ENCODE measurements at places on chromosomes 7 and 10. TPM values are rescaled to one million over a fixed set of nuclear protein-coding genes. Genes with fewer than 3 reads are reported as not detected.

LIPJ gene
- not detected for total RNA-seq

ASZ1 gene
- not detected for total RNA-seq

DNA sequence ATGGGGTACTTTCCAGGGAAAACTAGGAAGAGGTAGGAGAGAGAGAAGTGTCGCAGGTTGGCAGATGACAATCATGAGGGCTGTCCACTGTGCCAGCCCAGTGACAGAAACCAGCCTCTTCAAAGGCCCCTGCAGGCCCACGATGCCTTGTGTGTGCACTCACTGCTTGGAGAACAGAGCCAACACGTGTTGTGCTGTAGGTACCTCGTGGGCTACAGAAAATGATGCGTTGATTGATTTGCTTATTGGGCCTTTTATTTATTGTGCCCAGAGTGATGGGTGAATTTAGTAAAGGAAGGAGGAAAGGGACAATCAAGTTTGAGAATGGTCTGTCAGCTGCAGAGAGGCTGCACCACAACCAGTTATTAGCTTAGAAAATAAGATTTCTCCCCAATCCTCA is 215.1 kb downstream of the PLXNA4 start:
- H3K27ac ChIP-seq = no peak overlapping the region
- no peak for DNase-seq
- no peaks in the 10 kb centered on the region for H3K36me3 ChIP-seq
- H3K4me1 ChIP-seq = no peaks in the 10 kb centered on the region
- H3K27me3 ChIP-seq = peaks cover 15% of the 10 kb centered on the region
- H3K4me3 ChIP-seq = no peak overlapping the region

DNA sequence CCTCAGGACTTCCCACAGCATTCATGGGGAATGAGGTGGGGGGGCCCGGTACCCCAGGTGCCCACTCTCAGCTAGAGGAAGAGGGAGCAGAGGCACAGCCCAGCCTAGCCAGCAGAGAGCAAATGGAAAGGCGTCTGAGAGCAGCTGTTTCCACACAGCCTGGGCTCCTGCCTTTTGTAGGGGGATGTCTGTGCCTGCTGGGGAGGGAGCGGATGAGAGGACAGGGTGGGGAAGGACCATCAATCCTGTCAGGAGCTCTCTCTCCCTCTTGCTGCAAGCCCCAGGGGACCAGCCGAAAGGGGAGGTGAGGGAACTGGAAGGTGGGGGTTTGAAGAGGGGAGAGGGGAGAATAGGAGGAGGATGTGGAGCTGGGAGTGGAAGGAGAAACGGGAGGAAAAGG is at the start of gene PKD2L1:
Gene PKD2L1 (minus strand): TSS at position 150 of the 400 bp plus-strand sequence. CDS start 125 bp downstream, at position 25.
- no peak within 1 kb of the TSS for H3K27ac ChIP-seq
- H3K4me3 ChIP-seq = no peak within 1 kb of the TSS
- peaks cover 17% of the 10 kb centered on the region for H3K4me1 ChIP-seq
- H3K27me3 ChIP-seq = peaks cover 15% of the 10 kb centered on the region
- H3K36me3 ChIP-seq = no peaks in the 10 kb centered on the region

- DNase-seq = no peak
- H3K36me3 ChIP-seq = peaks cover 25% of the 10 kb centered on the region
- H3K27ac ChIP-seq = no peak overlapping the region
- H3K27me3 ChIP-seq = no peaks in the 10 kb centered on the region
Observed at GRCh38 chr10:3145366-3145765, 27.2 kb downstream of the PITRM1 start.

GRCh38 chr7:12569673-12570072 is 847 bp upstream of the SCIN start:
- DNase-seq = no peak
- H3K27ac ChIP-seq = no peak overlapping the region
- H3K4me1 ChIP-seq = peaks cover 8% of the 10 kb centered on the region
- peak overlapping the region; percentile 78 for H3K4me3 ChIP-seq
- H3K27me3 ChIP-seq = peaks cover 63% of the 10 kb centered on the region

DOCK1 gene
- 0.53 TPM for total RNA-seq

- peaks cover 4% of the 10 kb centered on the region for H3K36me3 ChIP-seq
- H3K4me1 ChIP-seq = no peaks in the 10 kb centered on the region
- H3K27me3 ChIP-seq = peaks cover 38% of the 10 kb centered on the region
- H3K4me3 ChIP-seq = no peak overlapping the region
Observed at GRCh38 chr7:22653951-22654350, 73.0 kb upstream of the IL6 start.

GRCh38 chr10:50280049-50280841 is 28.9 kb upstream of the ASAH2 start:
- H3K4me1 ChIP-seq = no peaks in the 10 kb centered on the region
- no peak for DNase-seq
- no peak overlapping the region for H3K4me3 ChIP-seq

OR2A7 gene
- 2.0 TPM for total RNA-seq

- peaks cover 5% of the 10 kb centered on the region for H3K27me3 ChIP-seq
- DNase-seq = no peak
- H3K36me3 ChIP-seq = no peaks in the 10 kb centered on the region
- H3K27ac ChIP-seq = peak overlapping the region; percentile 65
- peak overlapping the region; percentile 94 for H3K4me3 ChIP-seq
- peaks cover 39% of the 10 kb centered on the region for H3K4me1 ChIP-seq
Observed at GRCh38 chr7:96322373-96322695, 436 bp upstream of the SLC25A13 start.

DNA sequence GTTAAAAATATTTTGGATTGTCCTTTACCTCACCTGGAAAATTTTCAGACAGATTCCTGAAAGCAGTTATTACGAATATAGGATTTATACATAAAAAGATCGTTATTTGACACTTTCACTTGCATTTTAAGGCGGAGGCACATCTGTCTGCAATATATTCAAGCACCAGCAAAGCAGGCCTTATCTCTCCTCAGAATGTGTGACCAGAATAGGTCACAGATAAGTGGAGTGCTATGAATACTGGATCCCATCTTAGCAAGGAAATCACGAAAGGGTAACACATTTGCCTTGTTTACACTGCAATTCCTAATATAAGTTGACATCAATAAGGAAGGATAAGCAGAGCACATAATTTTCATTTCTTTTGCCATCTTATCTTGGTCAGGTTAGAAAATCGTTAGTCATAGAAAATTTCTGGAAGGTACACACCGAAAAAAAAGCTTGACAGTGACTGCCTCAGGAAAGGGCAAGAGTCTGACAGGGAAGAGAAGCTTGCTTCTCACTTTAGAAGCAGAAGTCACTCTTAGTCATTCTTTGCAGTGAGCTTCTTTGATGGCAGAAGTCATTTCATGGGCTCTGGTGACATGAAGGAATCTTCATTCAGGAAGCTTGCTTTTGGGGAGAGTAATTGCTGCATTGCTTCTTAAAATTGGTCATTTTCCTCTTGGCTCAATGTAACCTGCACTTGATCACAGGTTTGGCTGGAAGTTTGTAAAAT is 98.1 kb upstream of the STK17A start:
- peaks cover 9% of the 10 kb centered on the region for H3K27me3 ChIP-seq
- H3K27ac ChIP-seq = no peak overlapping the region
- no peak overlapping the region for H3K4me3 ChIP-seq
- no peak for DNase-seq
- H3K36me3 ChIP-seq = no peaks in the 10 kb centered on the region

- H3K36me3 ChIP-seq = no peaks in the 10 kb centered on the region
- peaks cover 6% of the 10 kb centered on the region for H3K4me1 ChIP-seq
- peaks cover 52% of the 10 kb centered on the region for H3K27me3 ChIP-seq
- no peak for DNase-seq
- H3K4me3 ChIP-seq = no peak overlapping the region
- H3K27ac ChIP-seq = no peak overlapping the region
Observed at GRCh38 chr7:28346256-28346655, 66.1 kb upstream of the CREB5 start.

DNA sequence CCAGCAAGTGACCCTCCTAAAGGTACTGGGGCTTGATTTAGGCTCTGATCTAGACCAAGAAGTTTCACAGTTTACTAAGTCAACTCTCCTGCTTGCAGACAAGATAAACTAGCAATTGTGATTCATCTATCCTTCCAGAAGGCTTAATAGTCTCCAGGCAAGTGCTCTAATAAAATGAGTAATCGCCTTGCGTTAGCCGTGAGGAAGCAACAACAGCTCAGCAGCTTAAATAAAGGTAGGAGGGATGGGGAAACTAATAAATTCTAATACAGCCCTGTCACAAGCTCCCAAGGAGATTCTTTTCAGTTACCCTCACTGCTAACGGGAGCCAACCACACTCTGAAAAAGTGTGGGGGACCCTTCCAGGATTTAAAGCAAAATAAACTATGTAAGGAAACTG is 48.4 kb downstream of the FRMD4A start:
- H3K27ac ChIP-seq = no peak overlapping the region
- H3K4me3 ChIP-seq = no peak overlapping the region
- no peaks in the 10 kb centered on the region for H3K36me3 ChIP-seq
- no peak for DNase-seq

- no peak overlapping the region for H3K27ac ChIP-seq
- DNase-seq = no peak
- H3K27me3 ChIP-seq = peaks cover 21% of the 10 kb centered on the region
- H3K4me3 ChIP-seq = no peak overlapping the region
- no peaks in the 10 kb centered on the region for H3K4me1 ChIP-seq
- no peaks in the 10 kb centered on the region for H3K36me3 ChIP-seq
Observed at GRCh38 chr10:1690086-1690485, 47.2 kb downstream of the ADARB2 start.

DNA sequence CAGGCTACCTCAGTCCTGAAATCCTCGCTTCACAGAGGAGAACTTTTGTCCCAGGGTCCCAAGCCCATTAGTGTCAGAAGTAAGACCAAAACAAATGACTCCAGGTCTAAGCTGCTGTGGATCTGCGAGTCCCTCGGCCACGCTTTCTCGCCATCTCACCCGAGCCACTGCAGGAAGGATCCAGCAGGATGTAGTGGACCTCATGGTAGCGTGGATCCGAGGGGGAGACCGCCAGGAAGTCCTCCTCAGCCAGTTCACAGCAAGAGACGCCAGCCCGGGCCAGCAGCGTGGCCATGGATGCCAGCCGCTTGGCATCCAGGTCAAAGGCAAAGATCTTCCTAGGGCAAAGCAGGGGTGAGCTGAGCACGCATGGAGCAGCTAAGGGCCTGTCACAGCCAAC is 4.6 kb downstream of the NSUN5 start:
- peaks cover 4% of the 10 kb centered on the region for H3K36me3 ChIP-seq
- no peaks in the 10 kb centered on the region for H3K27me3 ChIP-seq
- H3K27ac ChIP-seq = no peak overlapping the region
- no peak for DNase-seq

- no peak for DNase-seq
- H3K27ac ChIP-seq = no peak overlapping the region
- no peak overlapping the region for H3K4me3 ChIP-seq
Observed at GRCh38 chr7:156379324-156380070, 261.1 kb upstream of the RNF32 start.

Data from activated T-cell treated with anti-CD3 and anti-CD28 coated beads, Interleukin-2, amount 50 U/mL, for 72 hours (primary cell).